ENCODE measurements at places on chromosomes 6 and 20. TPM values are rescaled to one million over a fixed set of nuclear protein-coding genes. Genes with fewer than 3 reads are reported as not detected.

The C6orf15 gene
- total RNA-seq = 10.9 TPM

The TMEM74B gene
- 3.9 TPM for total RNA-seq

The TCP11 gene
- not detected for total RNA-seq

The TNNC2 gene
- 0.91 TPM for total RNA-seq

- DNase-seq = no peak
Measured at GRCh38 chr6:4599924-4600323, 176.3 kb upstream of the CDYL start.

GRCh38 chr6:28791002-28791383 is 132.8 kb downstream of the TRIM27 start:
- DNase-seq = no peak

DNA sequence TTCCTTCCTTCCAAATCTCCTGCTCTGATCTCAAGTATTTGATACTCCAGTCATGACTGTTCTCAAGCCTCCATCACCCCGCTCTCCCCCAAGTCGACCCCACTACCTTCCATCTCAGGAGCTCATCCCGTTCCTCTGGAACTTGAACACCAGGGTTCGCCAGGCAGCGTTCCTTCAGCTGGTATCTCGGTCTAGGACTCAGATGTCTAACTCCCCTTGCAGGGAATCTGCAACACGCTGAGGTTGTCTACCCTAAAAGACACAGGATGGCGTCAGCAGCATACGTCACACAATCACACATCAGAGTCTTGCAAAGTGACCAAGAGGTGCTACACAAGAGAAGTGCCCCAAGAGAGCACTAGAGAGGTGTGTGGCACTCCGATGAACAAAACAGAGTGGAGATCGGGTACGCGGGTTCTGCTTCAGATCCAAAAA is 706 bp downstream of the ZNF184 start:
- DNase-seq = no peak

DNA sequence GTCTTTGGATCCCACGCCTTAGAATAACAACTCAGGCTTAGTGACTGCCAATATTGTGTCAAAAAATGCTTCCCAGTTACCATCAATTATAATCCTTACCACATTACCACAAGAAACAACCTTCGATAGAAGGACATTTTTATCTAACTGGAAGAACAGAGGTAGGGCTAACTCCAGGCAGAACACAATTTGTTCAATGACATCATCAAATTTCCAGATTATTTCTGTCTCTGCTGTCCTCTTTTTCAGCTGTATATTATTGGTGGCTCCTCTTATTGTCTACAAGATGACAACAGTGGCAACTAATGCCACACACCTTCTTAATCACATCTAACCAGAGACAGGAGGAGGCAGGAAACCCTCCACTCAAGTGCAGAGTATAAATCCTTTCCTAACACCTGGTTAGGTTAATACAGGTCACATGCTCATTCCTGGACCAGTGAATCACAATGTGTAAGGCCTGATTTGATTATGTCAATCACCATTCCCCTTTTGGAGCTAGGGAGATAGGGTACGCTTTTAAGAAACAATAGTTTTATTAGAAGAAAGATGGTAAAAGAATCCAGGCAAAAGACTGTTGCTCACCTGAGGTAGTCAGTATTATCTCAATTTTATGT is 18.0 kb downstream of the KHDC1L start:
- no peak for DNase-seq

The GPR6 gene
- not detected for total RNA-seq

Data from suprapubic skin (tissue), 4 donors.